Amniotic stem cell (primary cell): ENCODE measurements at places on chromosomes 1 and 21.

GRCh38 chr1:205351984-205352713, 4.6 kb downstream of the KLHDC8A start:
- DNase-seq = no peak

GRCh38 chr21:29022166-29022565, 2.3 kb upstream of the USP16 start:
- no peak for DNase-seq

DNA sequence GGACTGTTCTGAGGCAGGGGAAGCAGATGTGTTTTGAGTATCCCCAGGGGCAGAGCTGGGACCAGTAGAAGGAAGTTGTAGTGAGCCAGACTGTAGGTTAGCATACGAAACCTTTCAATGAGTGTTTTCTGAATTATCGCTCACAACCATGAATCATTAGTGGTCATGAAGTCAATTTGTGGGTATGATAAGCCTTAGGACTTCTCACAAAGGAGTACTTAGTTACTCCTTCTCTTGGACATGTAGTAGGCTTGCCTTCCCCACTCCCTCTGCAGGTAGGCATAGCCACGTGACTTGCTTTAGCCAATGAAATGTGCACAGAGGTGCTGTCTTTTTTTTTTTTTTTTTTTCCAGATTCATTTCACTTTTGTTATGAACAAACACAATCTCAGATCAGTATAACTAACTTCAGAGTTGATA, 23.9 kb upstream of the FAAH start:
- no peak for DNase-seq

DNA sequence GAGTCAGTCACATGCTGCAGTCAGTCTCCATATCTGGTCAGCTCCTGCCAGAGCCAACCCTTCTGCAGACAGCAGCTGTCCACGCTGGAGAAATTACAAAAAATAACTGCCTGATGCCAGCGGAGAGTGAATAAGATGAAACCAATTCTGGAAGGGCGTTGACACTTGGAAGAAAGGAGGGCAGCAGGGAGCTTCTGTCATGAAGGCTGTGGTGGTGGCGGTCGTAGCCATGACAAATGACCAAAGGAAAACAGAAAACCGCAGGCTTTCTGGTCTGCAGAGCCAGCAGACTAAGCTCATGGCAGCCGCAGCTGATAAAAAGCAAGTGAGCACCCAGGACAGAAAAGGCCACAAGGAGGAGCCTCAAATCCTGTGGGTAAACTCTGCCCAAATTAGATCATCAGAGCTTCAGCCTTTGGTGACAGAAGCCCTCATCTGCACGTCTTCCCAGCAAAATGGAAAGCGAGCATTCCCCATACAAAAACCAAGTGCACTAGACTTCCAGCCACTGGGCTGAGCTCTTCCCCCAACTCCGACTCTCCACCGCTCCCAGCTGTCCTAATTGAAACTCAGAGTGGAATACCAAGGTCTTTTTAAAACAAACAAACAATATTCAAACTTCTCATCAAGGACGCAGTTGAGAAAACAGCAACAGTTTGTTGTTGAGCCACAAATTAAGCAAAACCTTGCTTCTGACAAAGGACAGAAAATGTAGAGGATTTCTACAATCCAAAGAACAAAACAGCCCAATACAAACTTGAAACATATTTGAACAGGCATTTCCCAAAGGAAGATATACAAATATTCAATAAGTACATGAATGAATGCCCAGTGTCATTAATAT, 28.7 kb downstream of the RSPH1 start:
- DNase-seq = no peak
